ENCODE measurements at places on chromosomes 16 and 17.
A peak's percentile ranks its signal among the peaks of the same experiment; 100 is the strongest.

DNA sequence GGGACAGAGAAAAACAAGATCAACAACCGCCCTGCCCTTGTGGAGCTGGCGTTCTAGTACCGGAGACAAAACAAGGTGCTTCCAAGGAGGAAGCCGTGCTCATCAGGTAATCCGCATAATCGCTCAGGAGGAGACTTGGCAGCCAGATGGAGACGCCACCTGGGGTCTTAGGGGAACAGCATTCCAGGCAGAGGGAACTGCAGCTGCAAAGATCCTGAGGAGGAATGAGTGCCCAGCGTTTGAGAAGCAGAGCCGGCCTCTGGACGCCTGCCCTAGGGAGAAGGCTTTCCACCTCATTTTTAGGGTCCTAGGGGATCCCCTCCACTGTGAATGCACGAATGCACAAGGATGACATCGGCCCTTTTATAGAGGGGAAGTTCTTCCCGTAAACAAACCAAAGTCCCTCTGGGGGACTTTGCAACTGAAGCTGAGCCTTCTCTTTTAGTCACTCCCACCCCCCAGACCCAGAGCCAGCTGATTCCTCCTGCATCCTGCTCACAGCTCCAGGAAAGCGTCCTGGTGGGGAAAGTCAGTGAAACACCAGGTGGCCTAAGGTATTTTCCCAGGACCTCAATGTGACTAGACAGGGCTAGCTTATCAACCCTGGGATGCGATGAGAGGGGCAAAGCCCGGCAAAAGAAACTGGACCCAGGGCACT lies 13.2 kb upstream of the MPRIP start:
- DNase-seq = no peak

DNA sequence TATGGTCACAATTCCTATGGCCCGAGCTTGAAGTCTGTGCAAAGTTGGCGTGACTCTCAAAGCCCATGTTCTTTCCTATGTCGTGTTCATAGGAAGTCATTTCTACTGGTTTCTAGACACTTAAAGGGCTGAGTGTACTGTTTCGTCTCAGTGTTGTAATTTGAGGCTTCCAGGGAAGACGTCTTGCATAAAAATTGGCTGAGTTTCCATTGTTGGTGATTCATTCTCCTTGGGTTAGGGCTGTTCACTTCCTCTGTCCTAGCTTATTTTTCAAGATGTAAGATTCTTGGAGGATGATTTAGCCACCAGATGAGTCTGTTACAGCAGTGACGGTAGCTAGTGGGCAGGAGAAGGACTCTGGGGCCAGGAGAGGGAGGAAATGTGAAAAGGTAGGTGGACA lies 43.1 kb downstream of the PIK3R5 start:
- DNase-seq = no peak

- DNase-seq = no peak
Measured at GRCh38 chr16:11721781-11722467, 20.7 kb downstream of the TXNDC11 start.

DNA sequence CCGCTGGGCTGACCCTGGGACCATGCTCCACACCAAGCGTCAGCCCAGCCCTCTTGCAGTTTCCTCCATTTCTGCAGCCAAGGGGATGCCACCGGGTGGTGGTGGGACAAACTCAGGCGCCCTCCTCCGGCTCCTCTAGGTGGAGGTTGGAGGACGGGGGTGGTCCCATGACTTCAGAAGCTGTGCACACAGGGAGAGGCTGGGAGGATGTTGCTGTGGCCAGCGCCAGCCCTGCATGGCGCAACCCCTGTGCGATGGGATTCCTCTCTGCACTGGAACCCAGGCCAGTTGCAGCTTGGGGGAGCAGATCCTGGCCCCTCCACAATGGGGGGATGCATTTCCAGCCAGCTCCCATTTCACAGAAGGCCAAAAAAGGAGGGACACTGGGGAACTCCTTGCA lies 246.5 kb downstream of the C16orf95 start:
- DNase-seq = no peak

DNA sequence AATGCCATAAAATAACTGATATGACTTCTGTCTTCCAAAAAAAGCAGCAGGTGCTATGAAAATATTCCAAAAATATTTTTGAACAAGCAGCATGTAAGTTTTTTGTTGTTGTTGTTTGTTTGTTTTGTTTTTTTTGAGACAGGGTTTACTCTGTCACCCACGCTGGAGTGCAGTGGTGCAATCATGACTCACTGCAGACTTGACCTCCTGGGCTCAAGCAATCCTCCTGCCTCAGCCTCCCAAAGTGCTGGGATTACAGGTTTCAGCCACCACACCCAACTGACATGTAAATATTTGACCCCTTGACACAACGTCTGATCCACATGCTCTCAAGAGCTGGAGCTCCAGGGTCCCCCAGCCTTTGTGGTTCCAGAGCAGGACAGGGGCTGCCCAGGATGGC lies 98.4 kb downstream of the LITAF start:
- no peak for DNase-seq

- DNase-seq = no peak
Measured at GRCh38 chr17:15023589-15024336, 241.4 kb downstream of the PMP22 start.

DNA sequence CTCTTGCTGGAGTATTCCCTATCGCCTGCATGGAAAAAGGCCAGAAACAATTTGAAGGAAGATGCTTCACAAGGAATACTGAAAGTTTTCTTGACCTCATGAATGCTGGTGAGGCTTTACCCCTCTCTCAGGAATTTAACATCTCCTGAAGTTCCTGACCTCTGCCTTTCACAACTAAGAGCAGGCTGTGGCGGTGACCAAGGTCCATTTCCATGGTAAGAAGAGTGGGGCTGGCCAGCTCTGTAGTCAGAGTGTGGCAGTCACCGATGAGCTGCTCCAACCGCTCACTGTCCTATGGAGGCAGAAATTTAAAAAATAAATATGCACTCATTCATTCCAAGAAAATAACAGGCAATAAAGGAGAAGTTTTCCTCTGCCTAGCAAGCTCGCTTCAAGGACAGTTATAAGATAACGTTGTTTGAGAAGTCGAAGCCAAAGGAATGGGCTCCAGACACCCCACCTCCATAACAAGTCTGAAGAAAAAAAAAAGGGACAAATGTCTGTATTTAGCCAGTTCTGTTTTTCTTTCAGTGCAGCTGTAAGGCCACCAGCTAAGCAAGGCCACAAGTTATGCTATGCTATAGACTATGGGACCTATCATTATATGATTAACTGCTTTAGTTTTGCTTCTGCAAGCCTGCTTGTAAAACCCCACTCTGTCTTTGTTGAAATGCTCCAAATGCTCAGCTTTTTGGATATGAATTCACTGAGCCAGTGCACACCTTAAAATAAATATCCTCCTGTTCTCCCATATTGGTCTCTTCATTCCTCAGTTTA lies 6.0 kb upstream of the CCL4L2 start:
- no peak for DNase-seq

DNA sequence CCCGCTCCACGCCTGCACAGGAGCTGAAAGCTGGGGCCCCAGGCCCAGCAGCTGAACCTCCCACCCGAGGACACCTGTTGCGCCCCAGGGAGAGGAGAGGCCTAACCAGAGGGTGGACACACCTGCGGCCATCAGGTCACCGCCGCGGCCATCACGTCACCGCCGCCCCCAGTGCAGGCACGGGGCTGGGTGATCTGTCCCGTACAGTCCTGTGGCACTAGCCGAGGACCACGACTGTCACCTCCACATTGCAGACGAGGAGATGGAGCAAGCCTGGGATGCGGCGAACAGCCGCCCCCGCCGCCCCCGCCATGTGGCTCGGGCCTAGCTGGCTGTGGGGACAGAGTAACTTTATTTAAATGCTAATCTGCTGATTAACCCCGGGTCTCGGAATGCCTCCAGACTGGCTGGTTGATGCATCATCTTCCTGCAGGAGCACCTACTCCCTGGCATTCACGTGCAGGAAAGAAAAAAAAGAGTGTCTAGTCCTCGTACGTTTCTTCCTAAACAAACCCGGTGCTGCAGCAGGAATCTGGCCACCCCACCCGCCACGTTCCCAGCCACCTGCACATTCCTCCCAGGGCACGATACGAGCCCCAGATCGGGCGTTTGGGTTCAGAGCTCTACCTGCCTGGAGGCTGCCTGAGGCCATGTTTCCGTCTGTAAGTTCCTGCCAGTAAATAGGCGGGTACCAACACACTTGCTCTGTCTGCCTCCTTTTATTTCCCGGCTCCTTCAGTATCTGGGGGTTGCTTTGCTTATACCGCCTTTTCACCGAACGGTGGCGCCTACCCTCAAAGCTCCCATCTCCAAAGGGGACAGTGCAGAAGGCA lies 29.9 kb downstream of the PIEZO1 start:
- DNase-seq = peak; percentile 33

Data from stimulated activated CD4-positive, alpha-beta T cell treated with anti-CD3 and anti-CD28 coated beads, Interleukin-15, amount 100 ng/mL, for 24 hours (primary cell).